ENCODE measurements at places on chromosomes 7 and 10.

DNA sequence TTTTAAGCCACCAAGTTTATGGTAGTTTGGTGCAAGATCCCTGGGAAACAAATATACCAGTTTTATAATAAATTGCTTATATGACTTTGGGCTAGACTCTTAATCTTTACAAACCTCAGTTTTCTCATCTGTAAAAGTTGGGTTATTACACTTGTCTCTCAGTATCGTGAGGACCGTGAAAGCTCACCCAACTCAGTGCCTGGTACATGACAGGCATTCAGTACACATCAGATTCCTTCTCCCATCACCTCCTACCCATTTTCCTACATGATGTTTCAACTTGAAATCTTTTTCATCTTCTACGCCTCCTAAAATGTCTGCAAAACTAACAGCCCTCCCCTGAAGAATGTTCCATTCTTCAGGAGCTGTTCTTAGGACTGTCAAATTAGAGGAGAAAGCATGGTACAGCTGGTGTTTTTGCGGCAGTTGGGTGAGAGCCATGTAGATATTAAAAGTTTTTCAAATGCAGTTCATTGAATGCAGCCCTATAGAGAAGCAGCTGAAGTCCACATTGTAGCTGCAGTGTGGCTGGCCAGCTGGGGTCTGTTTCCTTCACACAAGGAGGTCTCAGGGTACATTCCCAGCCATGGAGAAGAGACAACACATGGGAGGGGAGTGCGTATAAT lies 812.8 kb downstream of the LRMDA start:
- no peak for DNase-seq

DNA sequence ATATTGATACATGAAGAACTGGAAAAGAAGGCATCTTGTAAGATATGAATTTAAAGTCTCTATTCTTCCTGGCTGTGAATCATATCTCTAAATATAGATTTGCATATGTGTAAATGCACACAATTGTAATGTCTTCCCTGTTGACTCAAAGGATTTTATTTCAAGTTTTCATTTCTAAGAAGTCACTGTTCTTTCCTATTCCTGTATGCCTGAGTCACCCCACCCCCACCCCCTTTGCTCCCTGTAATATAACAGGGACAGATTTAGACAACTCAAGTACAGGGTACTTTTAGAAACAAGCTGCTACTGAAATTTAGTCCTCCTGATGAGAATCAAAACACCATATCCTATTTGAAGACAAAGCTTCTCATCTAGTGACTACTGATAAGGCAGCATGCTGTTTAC lies 43.0 kb upstream of the HECTD2 start:
- DNase-seq, result no peak

GRCh38 chr10:10878963-10879362 lies 138.7 kb upstream of the CELF2 start:
- no peak for DNase-seq

DNA sequence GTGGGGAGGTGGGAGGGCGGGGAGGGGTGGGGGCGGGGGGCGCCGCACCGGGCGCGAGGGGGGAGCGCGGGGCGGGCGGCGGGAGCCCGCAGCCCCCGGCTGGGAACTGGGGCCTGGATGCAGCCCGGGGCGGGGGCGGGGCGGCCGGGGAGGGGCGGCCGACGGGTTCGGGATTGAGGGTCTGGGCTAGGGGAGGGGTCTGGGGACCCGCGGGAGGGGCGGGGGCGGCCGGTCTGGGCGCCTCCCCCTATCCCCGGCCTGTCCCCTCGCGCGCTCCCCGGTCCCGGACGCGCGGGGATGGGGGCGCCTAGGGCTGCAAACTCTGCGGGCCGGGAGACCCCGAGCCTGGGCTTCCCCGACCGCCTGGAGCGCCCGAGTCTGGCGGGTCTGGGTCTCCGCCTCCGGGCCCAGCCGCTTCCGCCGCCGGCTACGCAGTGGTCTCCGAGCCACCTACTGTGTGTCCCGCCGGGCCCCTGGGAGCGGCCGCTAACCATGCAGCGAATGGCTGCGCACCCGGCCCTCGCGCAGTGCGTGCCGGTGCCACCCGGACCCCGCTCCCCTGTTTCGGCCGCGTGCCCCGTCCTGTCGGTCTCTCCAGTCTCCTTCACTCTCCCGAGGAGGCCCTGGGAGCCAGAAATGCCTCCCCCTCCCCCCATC lies 375 bp upstream of the FGF8 start:
- no peak for DNase-seq

- DNase-seq, result peak; percentile 25
Measured at GRCh38 chr10:1158066-1158465, 101.9 kb downstream of the WDR37 start.

GRCh38 chr10:11610826-11611247 lies 613 bp downstream of the USP6NL start:
- peak; percentile 71 for DNase-seq

- DNase-seq, result no peak
Measured at GRCh38 chr10:5038733-5039132, 35.1 kb upstream of the AKR1C2 start.

DNA sequence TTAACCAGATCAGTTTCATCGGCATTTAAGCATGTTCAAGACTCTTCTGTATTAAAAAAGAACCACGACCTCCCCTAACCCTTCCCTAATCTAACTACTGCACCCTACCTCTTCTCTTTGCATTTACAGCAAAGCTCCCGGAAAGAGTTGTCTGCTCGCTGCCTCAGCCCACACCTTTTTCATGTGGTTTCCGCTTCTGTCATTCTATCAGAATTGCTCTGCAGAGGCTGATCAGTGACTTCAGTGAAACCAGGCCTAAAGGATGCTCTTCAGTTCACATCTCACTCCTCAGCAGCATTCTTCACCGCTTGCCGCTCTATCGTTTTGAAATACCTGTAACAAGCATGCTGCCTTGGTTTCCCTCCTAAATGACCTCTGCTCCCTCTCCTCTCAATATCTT lies 160.9 kb downstream of the SDK1 start:
- DNase-seq, result peak; percentile 83

DNA sequence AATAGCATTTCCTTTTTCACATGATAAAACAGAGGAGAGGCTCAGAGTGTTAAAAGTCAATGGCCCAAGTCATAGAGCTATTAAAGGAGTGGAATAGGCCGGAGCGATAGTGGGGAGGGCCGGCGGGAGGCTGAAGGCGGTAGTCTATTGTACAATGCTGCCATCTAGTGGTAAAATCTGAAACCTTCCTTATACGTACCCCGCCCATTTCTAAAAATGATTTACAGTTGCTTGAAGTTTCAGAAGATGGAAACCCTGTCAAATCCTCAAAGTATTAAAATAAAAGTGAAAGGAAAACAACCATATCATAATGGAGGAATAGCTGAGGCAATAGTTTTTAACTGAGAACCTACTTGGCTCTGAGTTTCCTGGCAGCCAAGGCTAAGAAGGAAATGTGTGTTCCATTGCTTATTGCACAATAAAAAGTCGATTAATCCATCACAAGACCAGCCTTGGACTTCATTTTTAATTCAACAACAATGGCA lies 209.1 kb downstream of the CCSER2 start:
- DNase-seq, result peak; percentile 70

- peak; percentile 86 for DNase-seq
Measured at GRCh38 chr7:585229-585711, 65.6 kb upstream of the PDGFA start.

DNA sequence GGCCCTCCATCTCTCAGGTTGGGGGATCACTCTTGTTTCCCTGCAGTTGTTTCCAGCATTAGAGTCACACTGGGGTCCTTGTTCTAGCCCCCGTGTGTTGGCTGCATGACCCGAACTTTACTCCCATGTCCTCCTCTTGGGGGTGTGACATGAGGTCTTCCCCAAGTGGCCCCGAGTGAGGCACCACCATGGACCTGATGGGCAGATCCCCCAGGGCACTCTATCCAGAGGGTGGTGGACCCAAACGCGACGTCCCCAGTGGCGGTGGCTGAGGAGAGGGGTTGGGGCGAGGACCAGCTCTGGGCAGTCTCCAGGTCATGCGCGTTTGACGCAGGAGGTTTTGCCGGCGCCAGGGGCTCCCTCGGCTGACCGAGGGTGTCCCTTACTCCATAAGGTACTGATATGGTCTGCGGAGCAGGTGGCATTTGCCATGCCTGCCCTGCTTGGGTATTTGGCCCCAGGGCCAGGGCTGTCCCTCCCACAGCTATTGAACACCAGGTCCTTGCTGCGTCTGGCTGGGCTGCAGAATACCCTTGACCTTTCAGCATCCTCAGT lies 131.9 kb downstream of the LHPP start:
- DNase-seq, result no peak

DNA sequence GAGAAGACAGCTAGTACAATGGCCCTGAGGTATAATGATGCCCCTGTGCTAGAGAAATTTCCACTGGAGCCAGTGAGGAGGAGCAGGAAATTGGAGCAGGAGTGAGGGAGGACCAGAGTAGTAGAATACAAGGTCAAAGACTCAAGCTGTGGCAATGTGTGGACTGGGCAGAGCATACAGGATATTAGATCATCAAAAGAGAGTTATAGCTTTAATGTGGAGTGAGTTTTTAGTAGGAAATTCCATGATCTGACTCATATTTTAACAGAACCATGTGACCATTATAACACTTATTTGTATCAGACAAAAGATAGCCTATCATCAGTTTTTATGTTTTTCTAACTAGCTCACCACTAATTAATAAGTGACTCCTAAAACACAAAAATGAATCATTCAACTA lies 154.1 kb downstream of the DGKB start:
- no peak for DNase-seq

GRCh38 chr10:72694476-72695369 lies 2.8 kb downstream of the MCU start:
- no peak for DNase-seq

DNA sequence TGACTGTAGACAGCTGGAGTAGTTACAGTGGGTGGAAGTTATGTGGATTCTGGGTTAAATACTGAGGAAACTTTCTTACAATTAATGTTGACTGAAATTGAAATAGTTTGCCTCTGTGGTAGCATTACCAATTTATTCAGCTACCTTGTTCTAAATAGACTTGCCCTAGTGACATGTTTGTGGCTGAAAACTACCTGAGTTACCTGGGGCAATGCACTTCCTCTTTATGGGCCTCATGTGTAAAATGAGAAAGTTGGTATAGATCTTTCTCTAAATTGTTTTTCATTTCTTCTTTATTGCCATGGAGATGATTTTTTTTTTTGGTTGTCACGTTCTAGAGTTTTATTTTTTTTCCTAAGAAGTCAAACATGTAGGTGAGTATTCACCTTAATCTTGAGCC lies 252.7 kb upstream of the CDC14C start:
- no peak for DNase-seq

DNA sequence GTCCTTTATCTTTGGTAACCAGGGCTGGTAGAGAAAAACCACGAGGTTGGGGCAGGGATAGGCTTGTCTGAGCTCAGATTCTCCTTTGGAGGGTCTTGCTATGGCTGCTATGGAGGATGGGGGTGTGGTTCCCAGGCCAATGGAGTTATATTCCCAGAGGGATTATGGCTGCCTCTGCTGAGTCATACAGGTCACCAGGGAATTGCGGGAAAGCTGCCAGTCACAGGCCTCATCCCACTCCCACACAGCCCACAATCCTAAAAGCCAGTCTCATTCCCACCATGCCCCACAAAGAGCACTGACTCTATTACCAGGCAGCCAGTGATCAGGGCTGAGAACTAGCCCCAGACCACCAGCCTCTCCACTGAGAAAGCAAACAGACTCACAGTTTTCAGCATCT lies 316.6 kb upstream of the TMEM229A start:
- DNase-seq, result no peak

DNA sequence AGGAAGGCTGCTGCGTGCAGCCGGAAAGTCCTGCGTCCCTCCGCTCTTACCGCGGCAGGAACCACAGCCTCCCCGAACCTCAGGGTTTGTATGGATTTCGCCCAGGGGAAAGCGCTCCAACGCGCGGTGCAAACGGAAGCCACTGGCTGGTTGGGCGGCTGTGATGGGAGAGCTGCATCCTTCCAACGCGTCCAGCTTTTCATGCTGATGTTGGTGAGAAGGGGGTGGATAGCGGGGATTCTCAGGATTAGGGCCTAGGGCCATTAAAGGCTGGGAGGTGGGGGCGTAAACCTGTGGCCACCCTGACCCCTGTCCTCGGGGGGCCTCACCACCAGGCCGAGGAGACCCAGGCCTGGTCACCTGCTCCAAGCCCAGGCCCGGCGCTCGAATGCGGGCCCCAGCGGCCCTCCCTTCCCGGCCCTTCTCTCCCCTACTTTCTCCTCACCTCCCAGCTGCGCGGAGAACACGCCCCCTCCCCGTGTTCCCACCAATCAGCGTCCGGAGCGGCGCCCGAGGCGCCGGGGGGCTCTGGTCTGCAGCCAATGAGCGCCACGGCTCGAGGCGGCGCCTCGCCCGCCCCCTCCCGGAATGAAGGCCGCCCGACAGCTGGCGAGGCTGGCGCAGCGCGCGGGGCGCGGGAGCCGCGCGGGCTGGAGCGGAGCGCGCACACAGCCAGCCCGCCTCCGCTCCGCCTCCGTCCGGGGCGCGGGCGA lies 458 bp upstream of the NANOS1 start:
- peak; percentile 93 for DNase-seq

- DNase-seq, result no peak
Measured at GRCh38 chr7:2785071-2785500, 59.0 kb downstream of the GNA12 start.

DNA sequence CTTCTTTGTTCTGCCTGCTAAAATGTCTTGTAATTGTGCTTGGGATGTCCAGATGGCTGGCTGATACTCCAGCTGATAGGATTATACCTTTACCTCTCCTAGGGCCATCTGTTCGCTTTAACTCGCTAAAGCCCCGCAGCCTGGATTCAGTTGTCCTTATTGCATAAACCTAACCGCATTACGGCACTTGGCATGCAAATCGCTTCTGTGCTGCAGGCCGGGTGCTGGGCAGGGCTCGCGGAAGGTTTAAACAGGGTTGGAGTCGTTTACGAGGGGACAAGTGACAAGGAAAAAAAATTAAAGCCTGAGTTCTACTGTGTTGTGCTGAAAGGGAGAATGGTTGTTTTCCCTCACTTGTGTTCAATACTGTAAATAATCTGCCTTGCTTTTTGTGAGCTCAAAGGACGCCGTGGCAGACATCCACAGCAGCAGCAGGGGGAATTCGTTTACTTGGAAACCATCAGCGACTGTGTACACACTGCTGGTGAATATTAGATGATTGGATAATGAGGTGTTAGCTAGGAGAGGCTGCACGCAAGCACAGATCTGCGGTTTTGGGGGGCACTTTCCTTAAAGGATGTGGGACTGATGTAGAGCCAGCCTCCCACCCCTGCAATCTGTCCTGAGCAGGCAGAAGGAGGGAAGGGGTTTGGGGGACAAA lies 93.0 kb downstream of the EBF3 start:
- no peak for DNase-seq

DNA sequence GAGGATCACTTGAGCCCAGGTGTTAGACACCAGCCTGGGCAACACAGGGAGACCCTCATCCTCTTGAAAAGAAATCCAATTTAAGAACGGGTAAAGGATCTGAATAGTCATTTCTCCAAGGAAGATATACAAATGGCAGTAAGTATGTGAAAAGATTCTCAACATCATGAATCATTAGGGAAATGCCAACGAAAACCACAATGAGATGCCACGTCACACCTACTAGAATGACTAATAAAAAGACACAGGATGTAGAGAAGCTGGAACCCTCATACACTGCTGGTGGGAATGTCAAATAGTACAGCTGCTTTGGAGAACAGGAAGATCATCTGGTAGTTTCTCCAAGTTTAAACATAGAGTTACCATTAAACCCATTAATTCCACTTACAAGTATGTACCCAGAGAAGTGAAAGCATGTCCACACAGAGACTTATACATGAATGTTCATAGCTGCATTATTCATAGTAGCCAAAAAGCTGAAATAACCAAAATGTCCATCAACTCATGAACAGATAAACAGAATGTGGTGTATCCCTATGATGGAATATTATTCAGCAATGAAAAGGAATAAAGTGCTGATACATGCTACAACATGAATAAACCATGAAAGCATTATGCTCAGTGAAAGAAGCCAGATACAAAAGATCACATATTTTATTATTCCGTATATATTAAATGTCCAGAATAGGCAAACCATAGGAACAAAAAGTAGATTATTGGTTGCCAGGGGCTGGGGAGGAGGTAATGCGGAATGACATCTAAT lies 13.1 kb upstream of the ZMIZ2 start:
- no peak for DNase-seq

Measured in activated effector memory CD4-positive, alpha-beta T cell treated with anti-CD3 and anti-CD28 coated beads, Interleukin-2, amount 50 U/mL, for 16 hours (primary cell).